Ascending aorta (tissue), 2 donors: ENCODE measurements at places on chromosomes 2 and 18.

DNA sequence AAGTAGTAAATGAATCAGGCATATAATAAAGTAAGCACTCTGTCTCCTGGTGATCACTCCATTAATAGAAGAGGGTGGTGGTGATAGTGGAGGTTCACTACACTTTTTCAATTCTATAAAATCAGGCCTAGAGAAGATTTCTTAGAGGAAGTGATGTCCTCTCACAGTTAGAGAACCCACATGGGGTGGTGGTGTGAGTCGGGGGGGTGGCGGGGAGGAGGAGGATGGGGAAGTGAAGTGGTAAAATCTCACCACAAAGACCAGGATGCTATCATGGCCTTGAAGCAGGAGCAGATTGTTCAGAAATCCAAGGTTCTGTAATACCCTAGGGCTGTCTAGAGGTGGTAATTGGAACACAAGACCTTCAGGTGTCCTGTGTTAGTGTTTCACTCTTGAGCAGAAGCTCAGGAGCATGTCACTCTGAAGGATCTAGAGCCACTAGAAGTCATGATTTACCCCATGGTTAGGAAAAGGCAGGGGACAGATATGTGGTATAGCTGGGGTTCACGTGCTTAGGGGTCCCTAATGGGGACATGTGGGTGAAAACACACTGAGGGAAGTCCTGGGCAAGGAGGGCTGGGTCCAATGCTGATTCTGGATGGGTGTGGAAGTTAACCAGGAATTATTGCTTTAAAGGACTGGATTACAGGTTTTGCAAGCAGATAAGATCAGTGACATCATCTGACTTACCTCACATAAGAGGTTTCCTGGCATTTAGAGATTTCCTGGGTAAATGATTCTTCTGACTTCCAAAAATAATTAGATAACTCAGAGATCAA, 31.0 kb downstream of the RNF125 start:
- DNase-seq, result peak; percentile 66

- no peak for DNase-seq
These were observed 137.6 kb downstream of the WDSUB1 start for GRCh38 chr2:159148901-159149300.

GRCh38 chr2:147713349-147713748, 131.5 kb upstream of the ACVR2A start:
- DNase-seq, result no peak

DNA sequence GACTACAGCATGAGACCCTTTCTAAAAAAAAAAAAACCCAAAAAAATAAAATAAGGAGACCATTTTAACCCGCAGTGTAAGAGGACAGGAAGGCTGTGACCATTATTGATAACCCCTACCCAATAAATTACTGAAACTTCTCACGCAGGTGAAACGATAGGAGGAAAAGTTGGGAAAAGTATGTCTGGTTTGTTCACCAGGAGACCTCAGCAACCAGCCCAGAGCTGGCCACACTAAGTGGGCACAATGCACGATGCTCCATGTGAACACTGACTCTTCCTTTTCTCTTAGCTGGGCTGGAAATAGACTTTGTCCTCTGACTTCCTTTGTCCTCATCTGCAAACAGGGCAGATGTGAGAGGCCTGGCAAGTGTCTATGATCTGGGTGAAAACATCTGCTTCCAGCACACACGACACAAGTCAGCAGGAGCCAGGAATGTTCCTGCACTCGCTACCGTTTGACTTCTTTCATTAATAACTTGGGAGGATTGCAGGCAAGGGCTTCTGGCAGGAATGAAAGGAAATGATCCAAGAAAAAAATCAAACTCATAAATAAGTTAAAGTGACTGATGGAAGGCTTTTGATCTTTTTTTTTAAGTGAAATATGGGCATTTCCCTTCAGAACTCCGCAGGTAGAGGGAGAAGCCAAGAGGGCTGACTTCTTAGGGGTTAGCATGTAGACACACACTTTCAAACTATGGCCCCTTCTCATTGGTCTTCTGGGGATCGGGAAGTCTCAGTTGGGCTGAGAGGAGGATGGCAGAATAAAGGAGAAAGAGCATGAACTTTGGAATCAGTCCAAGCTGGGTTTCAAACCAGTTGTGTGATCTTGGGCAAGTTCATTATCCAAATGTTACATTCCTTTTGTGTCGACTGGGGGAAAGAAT, 137.4 kb upstream of the MYCN start:
- DNase-seq, result no peak

DNA sequence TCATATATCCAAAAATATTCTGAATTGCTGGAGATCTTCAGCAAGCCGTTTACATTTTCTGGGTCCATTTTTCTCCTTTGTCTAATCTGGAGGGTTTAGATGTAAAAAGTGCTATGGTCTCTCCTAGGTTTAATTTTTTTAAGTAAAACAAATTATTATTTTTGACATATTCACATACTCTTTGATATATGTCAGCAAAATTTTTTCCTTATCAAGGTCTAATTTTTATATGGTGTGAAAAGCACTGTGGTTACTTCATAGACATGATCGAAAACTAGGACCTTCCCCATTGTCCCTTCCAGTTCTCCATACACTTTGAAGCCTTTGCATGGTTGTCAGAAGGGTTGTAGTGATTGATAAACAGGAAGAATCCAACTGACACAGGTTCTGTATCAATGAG, 168.2 kb downstream of the PLCL1 start:
- DNase-seq, result no peak

DNA sequence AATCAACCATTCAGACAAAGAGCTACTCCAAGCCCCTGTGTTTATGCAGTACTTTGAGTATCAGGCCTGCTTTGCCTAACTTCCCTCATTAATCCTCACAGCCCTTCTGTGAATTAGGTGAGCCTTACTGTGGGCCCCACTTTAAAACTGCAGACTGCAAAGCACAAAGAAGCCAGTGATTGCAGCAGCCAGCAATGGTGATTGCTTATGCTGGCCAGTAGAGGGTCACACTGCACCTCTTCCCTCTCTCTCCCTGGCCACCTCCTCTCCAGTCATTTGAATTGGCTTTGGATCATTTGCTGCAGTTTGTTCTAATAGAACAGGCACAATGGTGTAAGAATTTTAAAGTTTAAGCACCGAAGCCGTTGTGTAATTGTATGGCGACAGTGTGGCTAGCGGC, 229.9 kb downstream of the AGPS start:
- DNase-seq, result no peak

DNA sequence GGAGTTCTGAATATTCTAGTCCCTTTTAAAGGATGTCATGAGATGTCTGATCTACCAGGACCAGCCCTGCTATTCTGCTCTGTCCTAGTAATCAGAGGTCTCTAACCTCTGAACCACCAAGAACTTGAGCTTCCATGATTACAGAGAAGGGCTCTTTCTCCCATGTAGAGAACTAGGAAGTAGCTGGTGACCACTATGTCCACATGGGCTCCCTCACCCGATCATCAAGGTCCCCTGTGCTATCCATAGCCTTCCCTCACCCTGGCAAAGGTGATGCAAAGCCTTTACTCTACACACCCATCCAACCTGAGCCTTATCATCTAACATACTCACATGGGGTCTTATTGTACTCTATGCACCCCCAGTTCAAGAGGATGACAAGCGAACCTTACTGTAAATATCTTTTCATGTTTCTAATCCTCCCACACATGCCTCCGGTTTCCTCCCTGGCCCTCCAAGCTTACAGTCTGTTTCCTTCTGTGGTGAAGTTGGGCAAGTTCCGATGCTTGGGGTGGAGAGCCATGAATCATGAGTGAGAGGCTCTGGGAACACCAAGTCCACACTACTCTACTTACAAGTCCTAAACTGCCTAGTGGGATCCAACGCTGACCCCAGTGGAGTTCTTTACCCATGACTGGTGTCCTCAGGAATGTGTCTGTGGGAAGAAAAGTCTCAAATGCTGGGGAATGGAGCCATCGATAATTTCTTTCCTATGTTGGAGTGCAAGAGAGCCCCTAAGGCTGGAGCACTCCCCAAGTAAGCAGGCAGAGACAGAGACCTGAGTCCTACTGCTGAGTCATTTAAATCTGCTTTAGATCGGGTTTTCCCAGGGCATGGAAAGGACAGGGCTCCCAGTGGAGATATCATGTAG, 73.3 kb upstream of the KLF7 start:
- DNase-seq, result peak; percentile 70

DNA sequence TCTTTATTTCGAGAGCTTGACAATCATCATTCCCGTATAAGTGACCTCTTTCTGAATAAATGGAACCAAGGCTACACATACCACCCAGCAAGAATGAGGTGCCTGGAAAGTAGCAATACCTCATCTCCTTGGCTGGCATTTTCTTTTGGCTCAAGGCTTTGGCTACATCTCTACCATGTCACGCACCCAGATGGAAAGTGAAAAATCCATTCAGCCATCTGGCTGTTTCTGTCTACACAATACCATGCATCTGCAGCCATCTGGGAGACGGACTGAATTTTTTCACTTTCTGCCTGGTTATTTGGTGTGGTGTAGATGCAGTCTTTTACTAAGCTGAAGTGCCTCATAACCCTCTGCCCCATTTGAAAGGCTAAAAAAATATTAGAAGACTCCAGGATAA, 566.9 kb downstream of the BCL11A start:
- no peak for DNase-seq

DNA sequence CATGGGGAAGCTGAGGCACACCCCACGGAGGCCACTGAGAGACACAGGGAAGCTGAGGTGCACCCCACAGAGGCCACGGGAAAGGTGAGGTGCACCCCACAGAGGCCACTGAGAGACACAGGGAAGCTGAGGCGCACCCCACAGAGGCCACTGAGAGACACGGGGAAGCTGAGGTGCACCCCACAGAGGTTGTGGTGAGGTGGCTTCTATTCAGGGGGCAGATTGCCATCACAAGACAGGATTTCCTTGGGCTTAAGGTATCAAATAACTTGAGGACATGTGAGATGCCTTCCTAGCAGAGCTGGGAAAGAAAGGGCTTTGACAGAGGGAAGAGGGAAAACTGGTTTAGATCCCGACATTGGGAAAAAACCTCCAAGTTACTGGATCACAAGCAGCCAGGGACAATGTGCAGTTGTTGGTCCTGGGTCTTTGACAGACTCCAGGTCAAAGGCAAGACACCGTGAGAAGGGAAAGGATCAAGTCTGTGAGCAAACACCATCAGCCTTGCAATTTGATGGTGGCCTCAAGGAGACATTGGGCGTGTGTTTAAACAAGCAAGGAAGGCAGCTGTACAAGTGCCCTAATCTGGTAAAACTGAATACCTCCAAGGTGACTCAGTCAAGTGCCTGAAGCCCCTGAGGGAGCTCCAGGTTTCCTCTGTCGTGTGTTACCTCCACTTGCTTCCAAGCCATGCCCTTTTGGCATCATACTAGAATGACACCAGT, 133.2 kb upstream of the EPAS1 start:
- DNase-seq, result no peak

DNA sequence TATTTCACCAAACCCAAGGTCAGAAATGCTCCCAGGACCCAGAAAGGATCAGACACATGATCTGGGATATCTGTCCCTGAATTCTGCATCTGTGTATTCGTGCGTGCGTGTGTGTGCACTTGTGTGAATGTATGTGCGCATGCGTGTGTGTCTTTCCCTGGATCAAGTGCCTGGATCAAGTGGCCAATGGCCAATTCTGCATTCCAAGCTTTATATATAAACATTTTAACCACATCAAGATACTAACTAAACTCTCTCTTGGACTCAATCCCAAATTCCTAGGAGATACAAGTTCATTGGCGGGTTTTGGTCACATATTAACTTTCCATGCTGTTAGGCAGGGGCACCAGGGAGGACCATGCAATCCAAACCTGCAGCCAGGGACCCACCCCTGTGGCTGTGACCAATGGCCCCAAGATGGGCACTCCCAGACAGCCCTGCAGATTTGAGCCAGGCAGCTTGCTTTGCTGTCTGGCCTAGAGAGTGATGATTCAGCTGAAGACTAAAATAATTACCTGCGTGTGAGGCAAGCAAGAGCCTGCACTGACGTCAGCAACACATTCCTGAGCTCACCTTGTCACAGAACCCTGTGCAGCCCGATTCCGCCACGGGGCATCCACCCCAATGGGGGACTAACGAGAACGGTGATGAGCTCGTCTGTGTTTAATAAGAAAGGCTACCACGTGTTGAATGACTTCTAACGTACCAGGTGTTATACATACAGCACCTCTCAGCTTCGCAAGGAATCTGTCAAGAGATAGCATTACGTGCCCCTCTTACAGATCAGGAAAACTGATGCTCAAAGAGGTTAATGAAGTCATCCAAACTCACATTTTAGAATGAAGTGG, 45.3 kb upstream of the ROCK2 start:
- DNase-seq, result no peak

GRCh38 chr2:65528241-65528574, 95.8 kb upstream of the SPRED2 start:
- DNase-seq, result no peak

- no peak for DNase-seq
These were observed 4.3 kb upstream of the GATA6 start for GRCh38 chr18:22165049-22165602.

DNA sequence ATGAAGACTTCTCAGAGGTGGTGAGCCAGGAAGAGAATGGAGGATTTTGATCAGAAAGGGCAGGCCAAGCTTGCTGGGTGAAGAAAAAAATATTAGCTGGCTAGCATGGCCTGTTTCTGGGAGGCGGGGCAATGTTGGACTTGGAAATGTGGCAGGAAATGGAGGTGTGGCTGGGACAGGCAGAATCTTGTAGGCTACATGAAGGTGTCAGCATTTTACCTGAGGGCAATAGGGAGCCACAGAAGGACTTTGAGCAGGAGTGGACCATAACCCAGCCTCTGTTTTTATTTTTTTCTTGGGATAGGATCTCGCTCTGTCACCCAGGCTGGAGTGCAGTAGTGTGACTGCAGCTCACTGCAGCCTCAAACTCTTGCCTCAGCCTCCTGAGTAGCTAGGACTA, 31.7 kb downstream of the EMX1 start:
- no peak for DNase-seq

DNA sequence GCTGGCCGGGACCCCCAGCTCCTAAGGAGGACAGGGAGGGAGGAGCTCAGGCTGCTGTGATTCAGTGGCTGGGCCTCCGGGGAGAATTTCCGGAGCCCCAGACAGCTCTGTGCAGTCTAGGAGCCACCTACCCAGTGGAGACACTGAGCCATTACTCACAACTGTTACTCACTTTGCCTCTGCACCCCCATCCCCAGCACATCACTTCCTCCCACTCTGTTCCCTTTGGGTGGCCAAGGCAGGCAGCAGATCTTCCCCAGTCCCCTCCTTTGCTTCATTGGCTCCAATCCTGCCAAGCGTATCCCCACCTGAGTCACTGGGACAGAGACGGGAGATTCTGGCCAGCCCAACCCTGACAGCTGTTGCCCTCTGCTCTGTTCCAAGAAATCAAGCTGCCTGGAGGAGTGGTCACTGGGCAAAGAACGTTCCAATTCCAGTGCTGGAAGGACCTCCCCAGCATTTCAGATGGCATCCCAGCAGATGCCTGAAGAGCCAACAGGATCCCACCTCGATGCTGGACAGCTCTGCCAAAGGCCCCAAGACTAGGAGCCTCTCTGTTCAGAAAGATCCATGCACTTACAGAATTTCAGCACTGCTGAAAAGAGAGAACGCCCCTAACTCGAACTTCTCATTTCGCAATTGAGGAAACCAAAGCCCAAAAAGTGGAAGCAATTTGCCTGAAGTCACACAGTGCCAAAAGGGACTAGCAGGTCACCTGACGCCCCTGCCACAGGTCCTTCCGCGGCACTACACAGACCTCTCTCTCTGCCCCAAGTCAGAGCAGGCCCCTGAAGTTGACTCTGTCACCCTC, 68.3 kb downstream of the TNS1 start:
- DNase-seq, result peak; percentile 78
